NCI-H748 treated with DMSO at 0.1 percent for 48 hours (cell line): ENCODE measurements at places on chromosomes 6 and 20.
A peak's percentile ranks its signal among the peaks of the same experiment; 100 is the strongest.

DNA sequence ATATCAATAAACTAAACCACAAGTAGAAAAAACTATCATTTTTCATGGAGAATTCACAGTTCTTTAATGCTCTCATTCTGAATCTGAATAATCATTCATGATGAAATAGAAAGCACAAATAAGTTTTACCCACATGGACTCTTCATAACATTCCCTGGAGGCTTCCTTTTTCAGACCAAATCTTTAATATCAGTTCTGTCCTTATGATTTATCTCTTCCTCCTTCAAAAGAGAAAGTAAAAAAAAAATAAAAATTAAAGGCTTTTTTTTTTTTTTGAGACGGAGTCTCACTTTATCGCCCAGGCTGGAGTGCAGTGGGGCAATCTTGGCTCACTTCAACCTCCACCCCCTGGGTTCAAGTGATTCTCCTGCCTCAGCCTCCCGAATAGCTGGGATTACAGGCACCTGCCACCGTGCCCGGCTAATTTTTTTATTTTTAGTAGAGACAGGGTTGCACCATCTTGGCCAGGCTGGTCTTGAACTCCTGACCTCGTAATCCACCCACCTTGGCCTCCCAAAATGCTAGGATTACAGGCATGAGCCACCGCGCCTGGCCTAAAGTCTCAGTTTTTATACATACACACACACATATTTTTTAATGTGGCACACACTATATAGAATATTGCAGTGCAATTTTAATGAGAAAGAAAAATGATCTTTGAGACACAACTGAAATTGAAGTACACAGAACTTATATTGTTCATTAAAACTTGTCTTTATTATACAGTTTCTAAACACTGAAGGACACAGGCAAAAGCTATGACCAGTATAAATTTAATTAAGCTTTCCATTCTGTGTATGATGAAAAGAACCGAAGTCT lies 31.9 kb upstream of the ZNF217 start:
- no peak for DNase-seq

DNA sequence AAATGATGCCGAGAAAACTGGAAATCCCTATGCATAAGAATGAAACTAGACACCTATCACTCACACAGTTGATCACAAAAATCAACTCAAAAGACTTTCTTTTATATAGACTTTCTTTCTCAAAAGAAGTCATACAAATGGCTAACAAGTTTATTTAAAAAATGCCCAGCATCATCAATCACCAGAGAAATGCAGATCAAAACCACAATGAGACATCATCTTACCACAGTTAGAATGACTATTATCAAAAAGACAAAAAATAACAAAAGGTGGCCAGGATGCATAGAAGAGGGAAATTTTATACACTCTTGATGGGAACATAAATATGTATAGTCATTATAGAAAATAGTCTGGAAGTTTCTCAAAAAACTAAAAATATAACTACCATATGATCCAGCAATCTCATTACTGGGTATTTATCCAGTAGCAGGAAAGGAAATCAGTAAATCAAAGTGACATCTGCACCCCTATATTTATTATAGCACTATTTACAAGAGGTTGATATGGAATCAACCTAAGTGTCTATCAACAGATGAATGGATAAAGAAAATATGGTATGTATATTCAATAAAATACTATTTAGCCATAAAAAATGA lies 3.4 kb upstream of the RNF217 start:
- no peak for DNase-seq

GRCh38 chr6:112337209-112337638 lies 9.9 kb upstream of the RFPL4B start:
- DNase-seq, result peak; percentile 77

DNA sequence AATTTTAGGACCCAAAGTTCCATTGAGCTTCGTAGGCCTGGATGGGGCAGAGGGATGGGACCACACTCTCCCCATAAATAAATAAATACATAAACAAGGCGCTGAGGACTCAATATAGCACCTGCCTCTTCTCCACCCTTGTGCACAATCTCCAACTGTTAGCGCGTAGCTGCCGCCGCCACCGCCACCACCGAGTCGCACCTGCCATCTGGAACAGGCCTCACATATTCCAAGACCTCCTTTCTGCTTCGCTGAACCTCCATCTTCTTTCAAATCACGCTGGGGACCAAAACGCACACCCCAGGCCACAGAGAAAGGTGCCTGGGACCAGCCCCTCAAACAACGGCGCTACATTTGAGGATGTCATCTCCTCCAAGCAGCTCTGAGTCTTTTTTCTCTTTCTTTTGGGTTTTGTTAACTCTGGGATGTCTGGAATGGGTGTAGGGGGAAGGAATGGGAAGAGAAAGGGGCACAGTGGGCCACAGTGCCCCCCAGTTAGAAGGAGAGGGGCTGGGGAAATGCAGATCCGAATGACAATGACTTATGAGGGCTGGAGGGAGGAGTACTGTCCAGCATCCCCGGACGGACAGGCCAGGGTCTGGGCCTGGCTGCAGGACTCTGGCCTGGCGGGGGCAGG lies 49.7 kb downstream of the NOL4L start:
- DNase-seq, result peak; percentile 73

DNA sequence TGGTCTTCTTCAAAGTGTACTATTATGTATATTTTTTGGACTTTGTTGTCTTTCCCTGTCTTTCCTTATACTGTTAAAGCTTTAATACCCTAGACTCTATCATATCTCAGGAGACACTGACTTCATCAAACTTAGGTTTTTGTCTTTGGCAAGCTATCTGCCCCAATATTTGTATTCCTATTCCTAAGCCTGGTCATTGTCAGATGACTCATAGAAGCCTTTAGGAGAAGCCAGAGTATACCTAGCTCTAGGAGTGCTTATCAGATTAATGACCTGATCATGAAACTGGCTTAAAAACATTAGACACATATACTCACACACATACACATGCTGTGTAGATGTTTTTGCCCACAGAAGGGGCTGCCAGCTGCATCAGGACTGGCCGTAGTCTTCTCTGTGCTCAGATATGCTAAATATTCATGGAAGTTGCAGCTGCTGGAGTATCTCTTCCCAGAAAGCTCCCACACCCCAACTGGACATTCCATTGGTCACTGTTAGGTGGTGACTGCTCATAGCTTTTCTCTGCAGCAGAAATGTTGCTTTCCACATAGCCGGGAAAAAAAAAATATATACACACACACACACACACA lies 102.0 kb downstream of the ANKS1A start:
- DNase-seq, result no peak

DNA sequence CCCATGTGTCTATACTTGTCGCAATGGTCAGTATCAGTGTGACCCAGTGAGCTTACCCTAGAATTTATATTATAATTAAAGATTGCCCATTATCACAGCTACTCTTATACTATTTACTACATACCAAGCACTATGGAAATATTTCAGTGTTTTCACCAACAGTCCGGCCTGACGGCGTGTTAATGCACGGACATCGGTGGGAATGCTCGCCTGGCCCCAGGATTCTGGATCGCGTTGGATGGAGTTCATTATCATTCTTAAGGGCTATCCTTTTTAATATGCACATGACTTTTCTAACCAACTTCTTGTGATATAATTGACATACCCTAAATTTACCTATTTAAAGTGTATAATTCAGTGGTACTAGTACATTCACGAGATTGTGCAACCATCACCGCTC lies 51.8 kb upstream of the AFDN start:
- DNase-seq, result no peak

DNA sequence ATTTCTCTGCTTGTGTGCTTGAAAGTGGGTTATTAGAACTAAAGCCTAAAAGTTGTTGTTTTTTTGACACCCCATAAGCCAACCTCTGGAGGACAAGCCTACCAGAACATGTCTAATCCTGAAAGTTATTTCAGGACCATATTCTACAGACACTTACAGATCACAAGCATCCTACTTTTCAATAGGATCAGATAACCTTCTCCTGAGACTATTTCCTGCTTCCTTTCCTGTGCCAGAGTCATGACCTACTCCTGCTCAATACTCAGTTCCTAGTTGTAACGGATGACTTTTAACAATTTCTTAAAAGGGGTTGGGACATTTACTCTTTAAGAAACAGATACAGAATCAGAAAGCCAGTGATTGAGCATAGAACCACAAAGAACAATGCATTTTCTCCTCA lies 5.3 kb upstream of the FILIP1 start:
- no peak for DNase-seq

- DNase-seq, result no peak
These were observed 67.9 kb downstream of the TRMT11 start for GRCh38 chr6:126054258-126054702.

- DNase-seq, result no peak
These were observed 533.7 kb downstream of the BCKDHB start for GRCh38 chr6:80640176-80640575.

DNA sequence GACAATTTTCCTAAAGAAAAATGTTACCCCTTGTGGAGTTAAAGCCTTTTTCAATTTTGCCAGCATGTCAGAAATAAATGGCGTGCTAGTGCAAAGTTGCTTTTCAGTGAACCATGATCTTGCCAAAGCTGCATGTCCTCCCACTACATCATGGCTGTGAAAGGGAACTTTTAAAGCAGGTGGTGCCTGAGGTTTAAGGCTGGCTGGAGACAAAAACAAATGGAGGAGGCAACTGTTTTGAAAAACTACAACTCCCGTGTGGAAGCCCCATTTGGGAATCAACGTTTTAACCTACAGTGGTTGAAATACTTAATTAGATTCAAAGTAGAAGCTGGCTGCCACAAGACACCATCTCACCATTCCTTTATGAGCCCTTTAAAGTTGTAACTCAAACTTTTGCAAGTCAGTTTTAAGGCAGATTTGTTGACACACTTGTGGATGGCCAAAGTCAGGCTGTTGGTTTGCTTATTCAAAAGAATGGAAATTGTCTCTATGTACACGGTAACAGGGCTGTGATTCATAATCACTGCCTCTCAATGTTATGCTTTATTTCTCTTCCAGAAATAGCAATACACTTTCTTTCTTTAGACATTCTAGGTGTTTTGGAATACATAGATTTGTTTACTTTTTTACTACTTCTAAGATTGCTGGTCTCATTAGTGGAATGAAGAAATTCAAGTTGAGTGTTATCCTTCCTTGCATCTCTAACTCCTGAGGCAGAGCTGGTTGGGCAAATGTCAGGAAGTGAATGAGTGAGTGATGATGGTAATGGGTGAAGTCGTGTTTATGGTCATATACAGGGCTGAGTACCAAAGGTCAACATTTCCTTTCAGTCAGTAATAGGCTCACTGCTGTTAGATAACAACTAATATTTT lies 196.4 kb upstream of the GMDS start:
- no peak for DNase-seq

DNA sequence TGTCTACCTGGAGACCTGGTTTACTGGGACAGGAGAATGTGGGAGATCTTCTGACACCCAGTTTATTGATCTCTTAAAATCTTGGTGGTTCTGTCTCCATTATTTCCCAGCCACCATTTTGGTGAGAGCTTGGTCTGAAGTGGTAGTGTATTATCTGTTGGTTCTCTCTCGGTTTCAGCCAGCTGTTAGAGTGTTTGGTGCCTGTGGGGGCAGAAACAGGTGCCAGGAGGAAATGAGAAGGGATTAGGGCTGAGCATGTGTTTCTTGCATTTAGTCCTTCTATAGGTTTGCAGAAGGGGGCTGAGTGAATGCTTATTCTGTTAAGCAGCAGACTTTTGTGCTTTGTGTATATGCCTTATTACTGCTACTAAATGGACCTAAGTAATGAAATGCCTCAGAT lies 9.6 kb downstream of the JARID2 start:
- no peak for DNase-seq

DNA sequence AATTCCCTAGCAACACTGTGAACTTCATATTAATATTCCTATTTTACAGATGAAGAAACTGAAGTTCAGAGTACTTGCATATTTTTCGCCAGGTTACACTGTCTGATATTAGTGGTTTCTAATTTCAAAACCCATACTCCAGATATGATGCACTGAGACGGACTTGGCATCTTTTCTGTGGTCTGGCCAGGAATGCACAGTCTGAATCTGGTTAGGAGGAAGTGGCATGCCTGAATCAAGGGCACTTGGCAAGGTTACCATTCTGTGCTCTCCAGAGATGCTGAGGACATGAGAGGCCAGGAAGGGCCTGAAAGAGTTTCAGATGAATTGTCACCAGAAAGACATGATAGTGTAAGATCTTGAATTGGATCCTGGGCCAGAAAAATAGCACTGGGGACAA lies 150.1 kb downstream of the HAO1 start:
- no peak for DNase-seq

- DNase-seq, result no peak
These were observed 84.1 kb upstream of the SIRPA start for GRCh38 chr20:1810926-1811620.

DNA sequence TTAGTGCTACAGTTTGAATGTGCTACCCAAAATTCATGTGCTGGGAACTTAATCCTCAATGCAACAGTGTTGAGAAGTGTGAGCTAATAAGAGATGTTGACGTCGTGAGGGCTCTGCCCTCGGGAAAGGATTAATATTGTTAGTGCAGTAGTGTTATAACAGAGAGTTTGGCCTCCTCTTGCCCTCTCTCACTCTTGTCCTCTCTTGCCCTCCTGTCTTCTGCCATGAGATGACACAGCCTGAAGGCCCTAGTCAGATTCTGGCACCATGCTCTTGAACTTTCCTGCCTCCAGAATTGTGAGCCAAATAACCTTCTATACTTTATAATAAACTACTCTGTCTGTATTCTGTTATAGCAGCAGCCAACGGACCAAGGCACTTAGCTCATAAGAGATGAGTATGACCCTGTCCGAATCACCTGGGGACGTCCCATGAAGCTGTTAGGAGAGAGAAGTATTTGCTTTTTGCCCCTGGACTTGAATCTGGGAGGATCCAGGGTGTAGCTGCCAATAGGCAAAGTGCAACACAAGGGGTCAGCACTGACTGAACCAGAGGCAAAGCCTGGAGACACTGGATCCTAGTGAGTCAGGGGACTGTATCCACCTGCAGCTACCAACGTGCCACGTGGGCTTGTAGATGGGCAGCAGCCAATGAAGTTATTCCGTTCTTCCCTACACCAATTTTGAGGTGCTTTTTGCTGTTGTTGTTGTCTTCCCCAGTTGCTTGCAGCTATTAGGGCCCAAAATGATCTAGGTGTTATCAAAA lies 233.7 kb downstream of the THBS2 start:
- no peak for DNase-seq

DNA sequence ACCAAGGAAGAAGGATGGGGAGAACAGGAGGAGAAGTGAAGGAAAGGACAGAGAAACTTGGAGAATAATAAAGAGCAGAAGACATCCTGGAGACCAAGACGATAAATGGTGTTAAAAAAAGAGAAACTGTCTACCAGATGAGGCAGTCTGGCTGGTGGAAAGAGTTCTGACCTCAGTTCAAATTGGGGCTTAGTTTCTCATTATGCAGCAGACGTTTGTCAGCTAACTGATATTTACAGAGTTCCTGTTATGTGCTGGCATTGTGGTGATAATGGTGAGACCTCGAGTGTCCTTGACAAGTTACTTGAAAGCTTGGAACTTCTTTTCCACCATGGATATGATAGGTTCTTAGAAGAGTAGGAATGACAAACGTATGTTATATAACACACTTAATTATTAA lies 142.7 kb downstream of the LRRC1 start:
- no peak for DNase-seq

- DNase-seq, result peak; percentile 98
These were observed 205.0 kb upstream of the EPHA7 start for GRCh38 chr6:93624408-93624807.
